ENCODE measurements at places on chromosomes 2 and 18.

DNA sequence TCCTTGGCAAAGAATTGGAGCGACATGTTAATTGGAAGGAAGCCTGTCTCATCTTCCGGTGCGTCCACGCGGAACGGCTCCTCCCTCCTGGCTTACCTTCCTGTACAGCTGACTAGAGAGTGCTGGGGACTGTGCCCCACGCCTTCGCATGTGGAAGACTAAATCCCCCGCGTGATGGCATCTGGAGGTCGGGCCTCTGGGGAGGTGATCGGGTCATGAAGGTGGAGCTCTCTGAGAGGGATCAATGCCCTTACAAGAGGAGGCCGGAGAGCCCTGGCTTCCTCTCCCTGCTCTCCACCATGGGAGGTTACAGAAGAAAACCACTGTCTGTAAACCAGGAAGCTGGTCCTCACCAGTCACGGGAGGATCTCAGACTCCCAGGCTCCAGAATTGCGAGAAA is 104.1 kb upstream of the OTOS start:
- no peak for DNase-seq

- DNase-seq = no peak
Measured at GRCh38 chr2:102004581-102004980, 12.8 kb downstream of the IL1R2 start.

DNA sequence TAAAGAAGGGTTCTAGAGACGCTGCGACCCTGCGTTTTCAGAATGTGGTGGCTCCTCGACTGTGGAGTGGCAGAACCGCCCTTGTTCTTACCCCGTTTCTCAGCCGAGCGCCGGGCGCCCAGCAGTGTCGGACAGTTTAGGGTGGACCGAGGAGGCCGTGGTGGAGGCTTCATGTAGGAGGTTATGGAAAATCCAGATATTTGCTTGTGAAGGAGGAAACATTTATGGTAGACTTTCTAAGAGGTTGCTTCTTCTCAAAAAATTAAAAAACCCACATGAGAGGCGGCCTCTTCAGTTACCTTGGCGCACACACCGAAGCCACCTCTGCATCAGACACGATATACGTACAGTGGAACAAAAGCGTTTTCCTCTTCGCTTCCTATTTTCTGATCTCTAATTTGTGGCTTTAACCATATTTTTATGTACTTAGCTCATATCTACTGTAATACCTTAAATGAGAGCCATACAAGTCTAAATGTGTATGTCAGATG is 120.8 kb downstream of the NFATC1 start:
- DNase-seq = no peak

DNA sequence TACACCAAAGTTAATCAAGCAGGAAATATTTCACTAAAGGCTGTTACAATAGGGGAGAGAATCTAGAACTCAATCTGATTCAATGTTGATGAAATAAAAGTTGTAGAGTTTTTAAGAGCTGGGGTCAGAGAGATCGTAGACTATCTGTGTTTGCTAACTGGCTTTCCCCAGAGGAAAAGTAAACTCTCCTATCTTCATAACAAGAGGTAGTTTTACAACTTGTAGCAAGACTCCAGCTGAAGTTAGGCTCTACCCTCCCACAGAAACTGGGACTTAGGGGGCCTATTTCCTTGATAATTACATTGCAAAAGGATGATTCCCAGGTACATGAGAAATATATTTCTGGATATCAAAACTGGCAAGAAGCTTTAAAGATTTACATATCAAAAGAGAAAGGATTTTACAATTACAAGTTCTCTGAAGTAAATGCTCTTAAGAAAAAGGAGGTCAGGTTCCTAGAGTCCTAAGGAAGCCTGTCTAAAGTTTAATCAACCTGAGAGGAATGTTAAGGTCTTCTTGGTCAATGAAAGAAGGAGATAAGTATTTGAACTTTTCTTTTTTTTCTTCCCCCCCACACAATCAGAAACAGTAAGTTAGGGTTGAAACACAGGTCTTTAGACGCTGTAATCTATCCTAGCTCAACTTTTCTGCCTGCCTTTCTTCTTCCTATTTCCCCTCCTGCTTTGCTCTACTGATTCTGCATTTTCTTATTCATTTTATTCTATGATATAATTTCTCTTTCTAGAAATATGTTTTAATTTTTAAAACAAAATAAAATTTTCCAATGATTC is 692.2 kb upstream of the LINC00305 start:
- DNase-seq = no peak

GRCh38 chr2:156077041-156077742 is 255.3 kb downstream of the NR4A2 start:
- DNase-seq = no peak

GRCh38 chr18:59139291-59139614 is 431 bp upstream of the SEC11C start:
- peak; percentile 87 for DNase-seq

DNA sequence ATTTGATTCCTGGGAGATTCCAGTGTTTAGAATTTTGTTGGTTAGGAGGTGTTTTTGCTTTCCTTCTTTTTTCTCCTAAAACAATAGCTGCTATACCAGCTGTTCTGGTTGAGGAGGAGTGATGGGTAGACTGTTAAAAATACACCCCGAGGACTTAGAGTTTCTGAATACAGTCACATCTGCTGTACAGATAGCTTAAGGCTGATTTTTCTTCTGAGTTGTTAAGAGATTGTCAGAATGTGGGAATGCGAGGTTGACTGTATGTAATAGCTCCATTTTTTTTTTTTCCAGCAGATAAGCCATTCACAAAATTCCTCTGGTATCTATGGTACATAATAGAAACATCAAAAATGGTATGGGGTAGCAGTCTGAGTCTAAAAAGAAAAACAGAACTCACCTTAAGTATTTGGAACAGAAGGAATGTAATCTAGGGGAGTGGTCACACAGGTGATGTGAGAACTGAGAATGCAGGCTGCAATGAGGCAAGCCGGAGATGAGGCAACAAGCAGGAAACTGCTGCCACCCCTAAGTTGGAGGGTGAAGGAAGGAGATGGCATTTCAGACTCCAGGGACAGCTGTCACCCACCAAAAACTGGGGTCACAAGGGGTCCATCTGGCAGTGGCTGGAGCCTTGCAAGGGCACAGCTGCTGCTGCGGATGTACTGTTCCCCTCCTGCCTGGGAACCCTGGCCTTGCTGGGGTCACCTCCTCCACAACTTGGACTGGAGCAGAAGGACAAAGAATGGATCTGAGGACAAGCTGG is 2.4 kb downstream of the DGKD start:
- DNase-seq = peak; percentile 67

DNA sequence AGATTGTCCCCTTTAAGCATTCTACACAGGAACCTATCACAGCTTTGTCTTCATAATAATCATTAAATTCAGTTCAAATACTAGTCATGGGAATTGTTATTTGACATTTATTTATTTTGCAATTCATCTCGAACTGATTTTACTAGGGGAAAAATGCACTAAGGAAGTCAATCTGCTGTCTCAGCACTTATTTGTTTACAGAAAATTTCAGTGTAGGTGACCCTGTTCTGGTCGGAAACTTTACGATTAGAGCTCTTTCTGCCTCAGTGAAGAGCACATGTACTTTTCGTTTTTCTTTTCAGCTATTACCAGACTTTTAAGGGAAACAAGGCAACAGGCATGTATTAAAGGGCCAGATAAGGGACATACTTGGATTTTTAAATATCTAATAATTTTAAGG is 1405.7 kb upstream of the ZEB2 start:
- no peak for DNase-seq

DNA sequence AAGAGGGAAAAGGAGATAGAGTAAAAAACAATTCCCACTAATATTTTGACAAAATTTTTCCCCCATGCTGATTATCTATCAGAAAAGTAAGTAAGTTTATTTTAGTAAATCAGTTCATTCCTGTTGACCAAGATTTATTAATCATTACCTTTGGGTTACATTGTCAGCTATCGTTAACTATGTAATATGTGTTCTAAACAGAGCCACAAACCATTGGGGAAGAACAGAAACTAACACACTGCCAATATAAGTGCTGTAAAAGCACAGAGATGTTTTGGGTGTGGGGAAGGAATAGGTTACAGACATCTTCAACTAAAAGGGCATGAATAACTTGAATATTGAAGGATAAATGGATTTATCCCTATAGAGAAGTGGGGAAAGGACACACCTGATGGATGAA is 42.5 kb upstream of the ACADL start:
- no peak for DNase-seq

- no peak for DNase-seq
Measured at GRCh38 chr18:9665314-9665713, 42.8 kb upstream of the RAB31 start.

DNA sequence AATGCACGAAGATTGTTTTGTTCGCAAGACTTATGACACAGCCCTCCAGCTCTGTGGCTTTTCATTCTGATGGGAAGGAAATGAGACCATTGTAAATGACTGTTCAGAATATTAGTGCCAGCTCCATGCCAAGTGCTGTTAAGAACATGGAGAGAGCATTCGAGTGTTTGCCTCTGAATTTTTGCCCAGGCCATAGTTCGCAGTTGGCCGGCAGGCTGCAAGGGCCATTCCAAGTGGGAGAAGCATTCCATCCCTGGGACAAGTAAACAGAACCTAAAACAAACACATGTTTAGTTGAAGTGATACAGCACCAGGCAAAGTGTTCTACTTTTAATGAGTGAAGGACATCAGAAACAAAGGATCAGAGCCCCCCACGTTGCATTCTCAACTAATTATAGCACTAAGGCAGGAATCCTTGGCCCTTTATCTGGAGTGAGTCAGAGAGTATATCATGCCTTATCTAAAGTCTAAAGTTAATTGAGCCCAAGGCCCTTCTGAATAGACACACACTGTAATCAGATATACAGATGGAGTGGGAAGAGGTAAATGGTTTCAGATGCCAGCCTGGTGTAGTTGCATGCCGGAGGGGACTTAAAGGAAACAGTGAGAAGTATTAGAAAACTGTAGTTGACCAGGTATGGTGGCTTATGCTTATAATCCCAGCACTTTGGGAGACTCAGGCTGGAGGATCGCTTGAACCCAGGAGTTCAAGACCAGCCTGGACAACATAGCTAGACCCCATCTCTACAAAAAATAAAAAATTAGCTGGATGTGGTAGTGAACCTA is 53.3 kb downstream of the NEDD4L start:
- DNase-seq = no peak

GRCh38 chr2:50975546-50975945 is 56.4 kb downstream of the NRXN1 start:
- no peak for DNase-seq

DNA sequence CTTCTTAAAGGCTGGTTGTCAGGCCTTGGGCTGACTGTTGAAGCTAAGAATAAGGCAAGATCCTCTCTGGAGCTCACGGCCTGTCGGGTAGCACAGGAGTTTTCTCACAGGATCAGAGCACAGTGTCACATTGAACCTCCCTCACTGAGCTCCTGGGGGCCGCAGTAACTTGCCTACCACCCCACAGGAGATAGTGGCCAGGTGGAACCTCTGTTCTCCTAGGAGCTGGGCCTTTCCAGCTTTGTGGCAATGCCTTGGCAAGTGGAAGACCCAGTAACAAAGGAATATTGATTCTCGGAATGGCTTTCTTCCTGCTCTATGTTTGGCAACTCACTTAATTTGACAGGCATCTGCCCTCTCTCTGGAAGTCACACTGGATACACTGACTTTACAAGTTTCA is 1.2 kb upstream of the ALK start:
- no peak for DNase-seq

DNA sequence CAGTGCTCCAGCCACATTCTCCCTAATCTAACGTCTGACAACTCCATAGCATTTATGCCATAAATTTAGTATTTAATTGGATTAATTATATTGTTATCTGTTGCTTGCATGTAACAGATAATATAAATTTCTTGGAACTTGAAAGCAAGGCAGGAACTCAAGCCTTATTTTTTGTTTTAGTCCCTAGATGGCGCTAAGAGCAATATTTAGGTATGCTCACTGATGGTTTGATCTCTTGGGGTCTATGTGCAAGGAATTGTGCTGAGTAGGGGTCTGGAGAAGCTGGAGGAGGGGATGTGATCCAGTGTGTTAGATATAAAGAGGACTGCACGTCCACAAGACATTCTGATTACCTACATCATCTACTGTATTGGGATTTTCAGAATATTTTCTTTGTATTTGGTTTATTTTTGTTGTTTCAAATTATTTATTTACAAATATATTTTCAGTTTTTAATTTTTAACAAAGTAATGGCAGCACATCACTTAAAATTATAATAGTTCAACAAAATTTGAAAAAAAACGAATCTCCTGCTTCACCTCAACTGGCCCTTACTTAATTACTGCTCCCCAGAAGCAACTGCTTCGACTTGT is 32.8 kb downstream of the KATNAL2 start:
- peak; percentile 37 for DNase-seq

DNA sequence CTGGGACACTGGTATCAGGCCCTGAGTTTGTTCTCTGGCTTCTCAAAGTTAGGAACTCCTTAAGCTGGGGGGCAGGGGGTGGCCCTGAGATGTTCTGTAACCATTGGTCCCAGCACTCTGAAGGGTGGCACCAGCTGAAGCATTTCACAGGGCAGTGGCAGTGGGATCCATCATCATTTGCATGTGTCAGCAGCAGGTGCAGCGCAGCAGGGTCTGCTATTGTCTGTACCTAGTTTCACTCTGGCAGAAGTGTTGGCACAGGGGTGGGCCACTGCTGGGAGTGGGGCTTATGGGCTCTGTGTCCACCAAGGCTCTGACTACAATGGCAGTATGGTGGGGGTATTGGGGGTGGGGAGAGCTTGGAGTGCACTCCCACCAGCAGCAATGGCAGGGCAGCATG is 460.4 kb upstream of the ZNF804A start:
- no peak for DNase-seq

- DNase-seq = no peak
Measured at GRCh38 chr2:221169724-221170123, 402.4 kb downstream of the EPHA4 start.

DNA sequence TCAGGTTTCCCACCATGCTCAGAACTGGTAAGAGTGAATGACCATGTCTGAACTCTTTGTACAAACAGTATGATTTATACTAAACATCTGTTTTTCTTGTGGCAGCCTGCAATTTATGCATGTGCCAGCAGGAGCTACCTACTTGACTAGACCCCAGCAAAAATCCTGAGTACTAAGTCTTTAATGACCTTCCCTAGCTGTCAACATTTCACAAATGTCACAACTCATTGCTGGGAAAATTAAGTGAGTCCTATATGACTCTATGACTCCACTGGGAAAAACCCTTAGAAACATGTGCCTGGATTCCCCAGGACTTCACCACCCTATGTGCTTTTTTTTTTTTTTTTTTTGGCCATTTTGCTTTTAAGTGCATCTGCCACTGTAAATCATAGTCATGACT is 1225.8 kb downstream of the SUCLG1 start:
- no peak for DNase-seq

- no peak for DNase-seq
Measured at GRCh38 chr2:121102941-121103340, 182.1 kb downstream of the TFCP2L1 start.

DNA sequence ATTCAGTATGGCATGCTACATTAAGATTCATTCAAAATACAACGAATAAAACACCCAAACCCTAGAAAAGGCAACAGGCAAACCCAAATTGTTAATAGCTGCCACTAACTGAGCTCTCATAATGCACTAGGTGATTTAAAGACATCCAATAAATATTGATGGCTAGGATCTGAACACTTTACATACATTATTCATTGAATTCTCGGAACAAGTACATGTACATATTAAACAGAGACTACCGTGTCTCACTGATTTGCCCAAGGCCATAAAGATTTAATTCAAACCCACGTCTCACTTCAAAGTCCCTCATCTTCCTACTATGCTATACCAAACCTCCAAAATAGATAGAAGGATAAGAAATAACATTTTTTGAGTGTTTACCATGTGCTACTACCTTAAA is 42.1 kb downstream of the THOC1 start:
- DNase-seq = no peak

Measured in NB4 (cell line).